ENCODE measurements at places on chromosomes 6 and 20.

- peak; percentile 58 for DNase-seq
Measured at GRCh38 chr6:149190224-149190831, 127.2 kb upstream of the TAB2 start.

- DNase-seq = no peak
Measured at GRCh38 chr6:138563231-138563630, 63.9 kb upstream of the NHSL1 start.

- DNase-seq = no peak
Measured at GRCh38 chr20:49308875-49309274, 31.0 kb upstream of the ZNFX1 start.

DNA sequence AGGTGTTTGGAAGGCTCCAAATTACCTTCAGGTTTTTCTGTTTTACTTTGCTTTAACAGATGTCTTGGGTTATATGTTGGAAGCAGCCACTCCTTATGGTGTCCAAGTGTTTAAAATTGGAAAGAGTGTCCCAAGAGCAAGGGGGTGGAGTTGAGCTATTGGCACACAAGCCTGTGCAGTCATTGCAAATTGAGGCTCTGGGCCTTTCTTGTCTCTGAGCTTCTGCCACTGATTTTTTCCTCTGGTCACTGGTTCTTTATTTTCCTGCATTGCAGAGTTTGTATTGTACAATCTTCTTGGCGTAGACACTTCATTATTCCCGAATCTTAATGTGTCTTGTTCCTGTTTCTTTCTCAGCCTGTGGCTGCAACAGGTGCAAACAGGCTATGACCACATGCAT is 598.8 kb downstream of the RNF144B start:
- no peak for DNase-seq

DNA sequence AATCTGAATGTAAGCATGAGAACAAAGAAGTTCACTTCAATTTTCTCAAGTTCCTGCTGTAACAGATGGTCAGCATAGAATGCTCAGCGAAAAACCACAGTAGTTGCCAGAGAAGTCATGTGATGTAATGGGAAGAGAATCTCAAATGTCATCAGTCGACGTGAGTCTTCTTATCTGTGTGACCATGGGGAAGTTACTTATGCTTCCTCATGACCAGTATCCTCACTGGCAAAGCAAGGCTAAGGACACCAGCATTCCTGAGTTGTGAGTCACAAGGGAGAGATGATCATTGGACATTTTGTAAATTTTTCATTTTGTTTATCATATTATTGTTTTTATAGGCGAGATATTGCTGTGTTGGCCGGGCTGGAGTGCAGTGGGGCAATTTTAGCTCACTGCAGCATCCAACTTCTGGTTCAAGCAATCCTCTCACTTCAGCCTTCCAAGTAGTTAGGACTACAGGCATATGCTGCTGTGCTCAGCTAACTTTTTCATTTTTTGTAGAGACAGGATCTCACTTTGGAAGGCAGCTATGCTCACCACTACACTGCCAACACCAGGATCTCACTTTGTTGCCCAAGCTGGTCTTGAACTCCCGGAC is 21.9 kb downstream of the SGK1 start:
- peak; percentile 21 for DNase-seq

- DNase-seq = no peak
Measured at GRCh38 chr6:127079681-127080080, 38.8 kb upstream of the RSPO3 start.

DNA sequence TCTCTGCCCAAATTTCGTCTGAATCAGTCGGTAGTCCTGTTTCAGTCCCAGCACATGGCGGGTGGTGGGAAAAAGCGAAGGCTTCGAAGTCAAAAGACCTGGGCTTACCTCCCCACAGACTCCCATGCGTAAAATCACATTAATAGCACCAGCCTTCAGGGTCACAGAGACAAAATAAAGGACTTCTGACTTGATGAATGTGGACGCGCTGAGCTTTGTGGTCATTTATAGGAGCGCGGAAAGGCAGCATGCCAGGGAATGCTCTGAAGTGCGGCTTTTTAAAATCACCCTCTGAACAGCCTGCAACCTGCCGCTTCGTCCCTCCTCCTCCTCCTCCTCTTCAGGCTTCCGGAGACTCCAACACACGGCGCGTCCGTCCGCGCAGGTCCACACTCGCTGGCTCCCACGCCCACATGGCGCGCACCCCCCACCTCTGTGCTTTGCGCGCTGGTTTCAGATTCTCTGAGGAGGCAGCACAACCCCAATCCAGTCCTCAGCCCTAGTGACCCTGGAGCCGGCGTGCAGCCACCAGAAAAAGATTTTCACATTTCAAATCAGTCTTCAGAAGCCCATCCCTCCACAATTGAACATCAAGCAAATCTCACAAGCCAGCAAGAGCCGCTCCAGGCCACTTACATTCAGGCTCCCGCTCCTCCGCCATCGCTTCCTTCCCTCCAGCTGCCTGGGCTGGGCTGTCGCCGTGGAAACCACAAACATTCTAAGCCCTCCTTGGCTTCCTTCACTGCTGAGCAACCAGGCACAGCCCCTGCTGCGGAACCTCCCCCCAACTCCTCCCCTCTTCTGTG is at the start of gene C6orf118:
Gene C6orf118, minus strand, starts transcription at position 680 of the 806 bp plus-strand sequence. Its CDS starts 19 bp downstream, at position 661.
- no peak for DNase-seq

- no peak for DNase-seq
Measured at GRCh38 chr20:41316051-41316450, 1.5 kb downstream of the ZHX3 start.

- no peak for DNase-seq
Measured at GRCh38 chr6:29502181-29502580, 14.4 kb upstream of the MAS1L start.

GRCh38 chr6:97714772-97715171 is 431.8 kb upstream of the MMS22L start:
- no peak for DNase-seq

DNA sequence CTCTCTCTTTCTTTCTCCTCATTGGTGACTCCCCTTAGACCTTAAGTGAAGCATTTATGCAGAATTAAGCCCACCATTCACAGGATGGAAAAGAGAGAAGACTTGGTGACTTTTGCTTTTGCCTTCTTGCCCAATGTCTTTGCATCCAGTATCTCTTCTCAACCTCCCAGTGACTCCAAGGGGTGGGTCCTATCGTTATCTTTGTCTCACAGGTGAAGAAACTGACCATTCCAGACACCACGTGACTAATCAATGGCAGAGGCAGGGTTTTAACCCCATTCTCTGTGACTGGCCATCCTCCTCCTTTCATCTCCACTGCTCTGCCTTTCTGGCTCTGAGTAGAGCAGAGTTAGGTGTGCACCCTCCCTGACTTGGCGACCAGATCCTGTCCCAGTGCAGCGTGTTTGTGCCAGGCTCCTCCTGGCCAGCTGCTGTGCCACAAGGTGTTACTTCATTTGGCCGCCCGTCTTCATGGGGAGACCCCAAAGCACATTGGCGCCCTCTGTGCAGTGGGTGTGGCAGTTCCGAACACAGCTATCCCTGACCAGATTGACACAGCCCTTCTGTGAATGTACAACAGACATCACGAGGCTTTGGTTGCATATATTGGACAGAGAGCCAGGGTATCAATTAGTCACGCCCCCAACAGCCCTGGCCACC is 501.3 kb downstream of the CD83 start:
- no peak for DNase-seq

DNA sequence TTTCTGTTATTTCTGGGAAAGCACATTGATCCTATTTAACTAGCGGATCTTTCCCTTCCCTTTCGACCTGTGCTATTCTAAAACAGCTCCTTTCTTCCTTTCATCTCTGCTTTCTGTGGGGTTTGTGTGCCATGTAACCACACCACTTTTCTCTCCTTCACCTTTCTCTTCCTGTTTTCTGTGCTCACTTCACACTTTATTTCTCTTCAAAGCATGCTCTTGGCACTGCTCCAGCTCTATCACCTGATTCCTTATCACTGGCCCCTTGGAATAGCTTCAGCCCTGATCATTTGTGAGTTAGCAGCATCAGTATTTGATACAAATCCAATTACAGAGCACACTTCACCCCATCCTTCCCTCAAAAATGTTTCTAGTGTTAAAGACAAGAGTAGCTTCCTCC is 8.1 kb upstream of the METTL24 start:
- no peak for DNase-seq

GRCh38 chr20:24458436-24458835 is 11.0 kb upstream of the SYNDIG1 start:
- DNase-seq = no peak

GRCh38 chr6:90631046-90631445 is 44.2 kb upstream of the MAP3K7 start:
- DNase-seq = no peak

Data from CD4-positive, alpha-beta T cell treated with Interleukin-17A for 1 hour (primary cell).